ENCODE measurements at places on chromosomes 7 and 10. TPM values are rescaled to one million over a fixed set of nuclear protein-coding genes. Genes with fewer than 3 reads are reported as not detected.

The SP4 gene
- 9.8 TPM for total RNA-seq

The IDI2 gene
- total RNA-seq, result not detected

The LOXL4 gene
- 24.9 TPM for total RNA-seq

DNA sequence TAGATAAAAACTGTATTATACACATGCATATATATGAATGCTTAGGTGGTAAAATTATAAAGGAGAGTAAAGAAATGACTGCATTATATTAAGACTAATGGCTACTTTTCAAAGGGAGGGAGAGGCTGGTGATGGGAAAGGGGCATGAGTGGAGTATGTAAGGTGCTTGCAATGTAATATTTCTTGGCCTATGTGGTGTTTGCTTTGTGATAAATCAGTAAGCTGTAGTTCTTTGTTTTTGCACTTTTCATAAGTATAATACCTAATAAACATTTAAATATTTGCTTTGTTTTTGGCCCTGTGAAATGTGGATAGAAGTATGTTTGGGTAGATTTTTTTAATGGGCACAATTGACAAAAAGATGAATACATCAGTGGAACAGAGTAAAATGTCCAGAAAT, 25.9 kb downstream of the AGBL3 start:
- DNase-seq, result no peak

- no peak for DNase-seq
Observed at GRCh38 chr7:110209884-110210283, 881.0 kb upstream of the LRRN3 start.

GRCh38 chr10:86139066-86139657, 227.4 kb downstream of the GRID1 start:
- DNase-seq, result no peak

The PAX4 gene
- not detected for total RNA-seq

DNA sequence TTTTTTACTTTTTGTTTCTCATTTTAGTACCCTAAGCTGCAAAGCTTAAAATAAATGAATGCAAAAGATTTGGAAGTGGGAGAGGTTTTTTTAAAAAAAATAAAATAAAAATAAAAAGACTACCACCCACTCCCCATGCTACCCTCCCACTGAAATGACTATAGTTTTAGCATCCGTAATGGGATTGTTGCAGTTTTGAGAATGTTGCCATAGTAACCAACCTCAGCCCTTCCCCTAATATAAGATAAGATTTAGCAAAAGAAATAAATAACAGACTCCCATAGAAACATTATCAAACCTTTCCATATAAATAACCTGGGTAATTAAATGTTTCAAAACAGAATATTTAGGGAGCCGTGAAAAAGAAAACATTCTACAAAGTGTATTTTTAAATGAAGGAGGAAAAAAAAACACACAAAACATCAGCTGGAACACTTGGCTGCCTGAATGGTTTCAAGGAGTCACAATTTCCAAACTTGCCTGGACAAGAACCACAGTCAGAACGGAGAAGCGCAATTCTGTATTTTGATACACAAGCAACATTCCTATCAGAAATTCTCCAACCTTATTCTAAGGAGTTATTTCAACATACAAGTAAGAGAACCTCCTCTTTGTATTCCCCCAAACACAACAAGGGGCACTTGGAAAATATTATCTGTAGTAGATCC, 57.4 kb downstream of the DGKI start:
- no peak for DNase-seq

GRCh38 chr7:40623863-40624262, 489.1 kb downstream of the SUGCT start:
- DNase-seq, result no peak

DNA sequence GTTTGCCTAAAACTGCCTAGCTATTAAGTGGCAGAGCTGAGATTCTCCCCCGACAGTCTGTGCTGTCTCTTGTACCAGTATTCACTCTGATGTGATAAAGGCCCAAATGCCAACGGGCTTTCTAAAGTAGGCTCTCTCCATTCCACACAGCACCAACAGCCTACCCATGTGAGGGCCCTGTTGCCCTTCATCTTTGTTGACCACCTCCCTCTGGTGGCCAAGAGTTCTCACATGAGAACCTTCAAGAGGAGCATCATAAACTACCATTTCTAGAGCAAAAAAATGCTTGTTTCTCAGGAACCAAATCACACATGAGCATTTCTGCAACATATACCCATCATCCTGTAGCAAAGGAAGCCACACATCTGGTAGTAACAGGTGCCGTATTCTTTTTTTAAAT, 185.8 kb downstream of the GRM8 start:
- no peak for DNase-seq

DNA sequence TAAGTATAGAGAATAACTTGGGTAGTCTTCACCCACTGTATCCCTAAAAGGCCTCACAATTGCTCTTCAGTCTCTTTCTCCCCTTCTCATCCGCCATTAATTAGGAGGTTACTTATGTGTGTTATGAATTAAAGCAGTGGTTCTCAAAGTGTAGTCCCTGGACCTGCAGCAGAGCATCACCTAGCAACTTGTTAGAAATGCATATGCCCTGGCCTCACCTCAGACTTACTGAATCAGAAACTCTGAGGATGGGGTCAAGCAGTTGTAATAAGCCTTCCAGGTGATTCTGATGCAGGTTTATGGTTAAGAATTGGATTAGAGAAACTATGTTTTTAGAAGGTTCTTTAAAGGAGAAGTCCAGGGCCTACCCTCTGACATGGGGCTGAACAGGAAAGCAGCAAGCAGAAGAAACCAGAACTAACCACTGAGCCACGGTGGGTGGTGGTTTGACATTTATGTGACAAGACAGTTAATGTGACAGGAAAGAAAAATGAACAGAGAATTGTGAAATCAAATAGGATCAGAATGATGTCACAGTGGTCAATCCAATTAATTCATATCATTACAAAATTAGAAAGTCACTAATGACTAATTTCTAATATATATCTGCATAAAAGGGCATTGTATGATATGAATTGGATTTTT, 37.6 kb downstream of the ENTPD1 start:
- DNase-seq, result no peak

DNA sequence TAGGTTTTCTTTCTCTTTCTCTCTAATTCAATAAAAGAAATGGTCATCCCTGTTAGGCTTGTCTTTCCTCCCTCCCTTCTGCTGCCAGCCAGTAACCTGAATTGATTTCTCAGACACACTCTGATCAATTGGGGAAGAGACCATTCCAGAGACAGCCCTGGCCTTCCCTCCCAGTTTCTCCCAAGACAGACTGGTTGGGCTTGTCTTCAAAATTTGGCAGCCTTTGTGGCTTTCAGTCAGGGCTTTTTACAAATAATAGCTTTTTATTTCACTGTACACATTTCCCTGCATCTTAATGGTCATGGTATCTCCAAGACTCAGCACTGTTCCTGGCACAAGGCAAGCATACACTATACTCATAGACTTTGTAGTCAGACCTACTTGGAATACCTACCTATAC, 33.9 kb downstream of the BCAP29 start:
- DNase-seq, result no peak

DNA sequence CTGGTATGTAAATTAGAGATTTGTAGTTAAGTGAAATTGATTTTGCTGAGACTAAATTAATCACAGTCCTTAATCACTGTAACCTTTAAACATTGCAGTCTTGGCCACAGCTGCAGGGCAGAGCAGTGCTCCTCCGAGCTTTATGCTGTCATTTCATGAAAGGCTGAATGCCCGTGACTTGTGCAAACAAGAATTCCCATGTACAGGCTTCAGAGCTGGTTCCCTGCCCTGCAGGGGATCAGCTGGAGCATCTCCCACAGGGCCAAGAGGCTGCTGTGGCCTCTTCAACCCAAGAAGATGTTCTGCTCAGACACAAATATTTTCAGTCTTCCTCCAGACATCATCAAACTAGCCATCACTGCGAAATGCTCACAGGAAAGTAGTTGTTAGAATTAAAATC, 419.1 kb downstream of the AUTS2 start:
- DNase-seq, result no peak

- DNase-seq, result no peak
Observed at GRCh38 chr7:38232502-38233366, 40.7 kb downstream of the TARP start.

GRCh38 chr7:115146148-115146547, 224.3 kb downstream of the MDFIC start:
- DNase-seq, result no peak

DNA sequence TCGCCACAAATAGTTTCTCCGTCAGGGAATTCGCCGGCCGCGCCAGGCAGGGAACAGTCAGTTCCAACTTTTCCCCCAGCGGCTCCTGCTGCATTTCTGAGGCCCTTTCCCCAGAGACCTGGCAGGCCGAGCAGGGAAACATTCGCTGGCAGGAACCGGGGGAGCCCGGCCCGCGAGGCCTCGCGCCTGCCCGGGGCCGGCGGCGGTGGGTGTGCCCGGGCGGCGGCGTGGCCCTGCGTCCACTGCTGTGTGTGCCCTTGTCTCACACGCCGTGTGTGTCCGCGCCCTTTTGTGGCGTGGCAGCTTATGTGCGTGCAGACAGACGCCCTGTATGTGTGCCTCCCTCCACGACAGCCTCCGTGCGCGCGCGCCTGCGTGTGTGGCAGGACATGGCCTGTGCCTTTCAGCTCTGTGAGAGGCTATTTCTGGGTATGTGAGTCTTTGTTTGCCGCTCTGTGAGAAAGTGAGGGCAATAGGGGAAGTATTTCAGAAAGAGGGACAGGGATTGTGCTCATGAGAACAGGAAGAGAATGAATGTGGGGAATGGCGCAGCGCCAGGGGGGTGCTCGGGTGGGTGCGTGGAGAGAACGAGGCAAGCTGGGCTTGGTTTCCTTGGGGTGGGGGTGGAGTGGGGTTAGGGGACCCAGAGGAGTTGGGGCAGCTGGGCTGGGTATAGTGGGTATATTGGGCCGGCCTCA, 689 bp upstream of the SMARCD3 start:
- DNase-seq, result peak; percentile 25

- DNase-seq, result no peak
Observed at GRCh38 chr7:74505471-74506324, 52.0 kb downstream of the GTF2IRD1 start.

DNA sequence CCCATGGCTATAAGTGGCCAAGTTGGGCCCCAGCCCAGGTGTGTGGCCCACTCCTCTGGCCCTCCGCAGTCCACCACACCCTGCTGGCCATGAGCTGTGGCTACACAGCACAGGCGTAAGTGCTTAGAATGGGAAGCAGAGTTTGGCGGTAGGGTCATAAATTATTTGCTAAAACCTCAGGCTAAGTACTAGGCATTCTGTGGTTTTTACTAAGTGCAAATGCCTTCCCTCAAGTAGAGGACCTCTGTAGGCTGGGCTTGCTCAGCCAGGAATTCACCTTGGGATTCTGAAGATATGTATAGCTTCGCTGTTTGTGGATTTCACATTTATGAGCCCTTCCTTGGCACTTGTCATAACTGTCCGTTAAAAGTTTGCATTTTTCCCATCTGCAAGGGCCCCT, 44.8 kb upstream of the LOXL4 start:
- DNase-seq, result peak; percentile 74

DNA sequence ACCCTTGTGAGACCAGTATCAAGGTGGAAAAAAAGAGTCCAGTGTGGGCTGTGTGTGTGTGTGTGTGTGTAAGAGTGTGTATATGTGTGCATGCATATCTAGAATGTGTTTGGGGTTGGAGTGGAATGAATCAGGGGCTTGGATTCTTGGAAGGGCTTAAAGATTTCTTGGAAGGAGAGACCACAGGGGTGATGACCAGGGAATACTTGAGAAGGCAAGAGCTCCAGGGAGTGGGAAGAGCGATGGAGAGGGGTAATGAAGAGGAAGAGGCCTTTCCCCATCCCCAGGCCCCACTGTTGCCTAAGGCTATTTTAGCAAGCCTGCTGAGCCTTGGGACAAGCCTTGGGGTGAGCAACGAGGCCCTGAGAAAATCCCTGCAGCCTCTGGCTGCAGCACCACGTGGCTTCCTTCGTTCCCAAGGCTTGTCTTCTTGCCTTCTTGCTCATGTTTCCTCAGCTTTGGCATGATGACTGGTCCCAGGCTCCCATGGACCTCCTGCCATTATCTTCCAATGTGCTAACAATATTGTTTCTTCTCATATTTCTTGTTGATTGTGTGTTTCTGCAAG, 663.4 kb downstream of the INHBA start:
- DNase-seq, result no peak

The SORBS1 gene
- 2.5 TPM for total RNA-seq

GRCh38 chr7:39321909-39322498, 244.2 kb upstream of the YAE1 start:
- DNase-seq, result no peak

- DNase-seq, result no peak
Observed at GRCh38 chr10:23367896-23368595, 23.4 kb upstream of the C10orf67 start.

- no peak for DNase-seq
Observed at GRCh38 chr10:3229815-3230214, 57.2 kb upstream of the PITRM1 start.
